CD4-positive, alpha-beta T cell treated with Interleukin-15 for 4 hours (primary cell): ENCODE measurements at places on chromosomes 2 and 18.

DNA sequence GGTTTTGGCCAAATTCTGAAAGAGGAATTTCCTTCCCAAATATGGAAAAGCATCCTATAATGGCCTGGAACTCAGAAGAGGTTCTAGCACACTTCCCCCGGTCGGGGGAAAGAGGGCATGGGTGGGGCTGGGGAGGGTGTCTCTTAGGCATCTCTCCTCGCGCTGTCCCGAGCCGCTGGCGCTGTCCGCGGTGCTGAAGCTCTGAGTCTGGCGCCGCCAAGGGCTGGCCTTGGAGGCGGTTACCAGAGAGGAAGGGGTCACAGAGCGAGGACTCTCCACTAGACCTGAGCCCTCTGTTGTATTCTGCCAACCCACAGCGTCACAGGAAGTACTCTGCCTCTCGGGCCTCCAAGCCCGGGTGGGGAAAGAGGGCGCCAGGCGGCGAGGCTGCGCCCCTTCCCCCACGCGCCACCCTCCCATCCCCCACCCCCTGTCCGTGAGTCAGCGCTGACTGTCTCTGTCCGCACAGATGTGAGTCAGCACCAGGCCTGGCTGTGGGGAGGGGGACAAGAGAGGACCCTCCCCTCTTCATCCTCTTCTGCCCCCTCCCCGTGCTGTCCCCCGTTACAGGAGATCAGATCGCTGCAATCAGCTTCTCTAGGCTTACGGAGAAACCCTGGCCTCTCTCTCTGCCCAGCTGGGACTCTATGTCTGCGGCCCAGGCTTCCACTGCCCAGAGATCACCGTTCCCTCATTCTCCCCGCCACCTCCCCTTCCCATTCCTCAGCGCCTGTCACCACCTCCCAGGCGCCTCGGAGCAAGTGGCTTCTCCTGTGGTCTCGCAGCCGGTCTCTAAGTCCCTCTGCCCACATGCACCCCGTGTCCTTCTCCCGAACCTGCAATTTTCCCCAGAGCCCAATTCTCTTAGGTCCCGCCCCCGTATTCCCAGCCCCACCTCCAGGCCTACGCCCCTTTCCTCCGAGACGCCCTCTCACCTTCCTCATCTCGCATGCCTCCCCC, 779 bp downstream of the PTPRN start:
- peak; percentile 52 for DNase-seq

DNA sequence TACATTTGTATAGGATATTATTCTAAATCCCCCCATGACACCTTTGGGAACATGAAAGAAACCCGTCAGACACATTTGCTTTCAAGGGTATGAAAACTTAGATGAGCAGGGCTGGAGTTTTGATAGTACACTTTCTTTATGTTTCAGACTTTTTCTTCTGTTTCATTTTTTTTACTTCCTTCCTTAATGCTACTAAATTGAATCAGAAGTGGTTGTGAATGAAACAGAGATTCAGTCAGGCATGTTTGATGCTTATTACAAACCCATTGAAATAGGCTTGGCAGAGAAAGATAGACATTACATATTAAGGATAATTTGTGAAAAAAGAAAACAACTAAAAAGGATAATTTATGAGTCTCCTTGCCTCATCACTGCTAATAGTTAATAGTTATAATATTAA, 26.8 kb downstream of the SLC30A6 start:
- DNase-seq = no peak

GRCh38 chr2:2938481-2938880, 439.1 kb downstream of the EIPR1 start:
- DNase-seq = no peak

DNA sequence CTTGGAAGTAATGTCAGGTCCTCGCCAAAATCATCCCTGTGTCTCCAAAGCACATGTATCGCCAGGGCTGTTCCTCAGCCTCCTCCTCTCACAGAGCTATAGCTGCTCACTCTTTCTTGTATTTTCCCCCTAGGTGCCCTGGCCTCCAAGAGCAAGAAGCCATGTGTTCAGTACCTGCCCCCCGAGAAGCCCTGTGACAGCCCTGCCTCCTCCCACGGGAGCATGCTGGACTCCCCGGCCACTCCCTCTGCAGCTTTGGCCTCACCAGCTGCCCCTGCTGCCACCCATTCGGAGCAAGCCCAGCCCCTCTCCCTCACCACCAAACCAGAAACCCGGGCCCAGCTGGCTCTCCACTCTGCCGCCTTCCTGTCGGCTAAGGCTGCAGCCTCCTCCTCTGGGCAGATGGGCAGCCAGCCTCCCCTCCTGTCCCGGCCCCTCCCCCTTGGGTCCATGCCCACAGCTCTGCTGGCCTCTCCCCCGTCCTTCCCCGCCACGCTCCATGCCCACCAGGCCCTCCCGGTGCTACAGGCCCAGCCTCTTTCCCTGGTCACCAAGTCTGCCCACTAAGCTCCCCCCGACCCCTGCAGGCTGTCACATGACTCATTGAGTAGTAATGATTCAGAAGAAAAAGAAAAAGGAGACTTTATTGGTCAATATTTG, 18.8 kb downstream of the TGOLN2 start:
- DNase-seq = no peak

DNA sequence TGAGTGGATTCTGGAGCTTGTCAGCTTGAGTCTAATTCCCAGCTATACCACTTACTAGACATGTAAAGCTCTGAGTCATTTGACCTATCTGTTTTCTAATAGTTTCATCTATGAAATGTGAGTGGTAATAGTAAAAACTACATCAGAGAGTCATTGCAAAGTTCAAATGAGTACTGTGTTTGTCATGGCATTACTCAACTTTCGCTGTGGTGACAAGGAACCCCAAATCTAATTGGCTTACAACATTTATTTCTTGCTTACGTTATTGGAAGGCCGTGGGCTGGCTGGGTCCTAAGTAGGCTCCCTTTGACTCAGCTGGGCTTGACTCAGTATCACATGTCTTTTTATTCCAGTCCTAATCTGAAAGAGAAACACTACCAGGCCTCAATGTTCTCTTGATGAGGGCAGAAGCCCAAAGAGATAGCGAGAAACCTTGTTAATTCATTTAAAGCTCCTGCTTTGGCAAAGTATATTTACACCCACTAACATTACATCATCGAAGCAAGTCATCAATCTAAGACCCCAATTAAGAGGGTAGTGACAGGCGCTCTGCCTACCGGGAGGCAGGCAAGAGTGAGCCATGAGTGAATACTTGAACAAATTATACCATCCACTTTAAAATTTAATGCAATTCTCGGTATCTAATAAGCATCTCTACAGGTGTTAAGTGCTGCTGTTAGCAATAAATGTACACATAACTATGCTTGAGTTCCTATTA, 431.8 kb upstream of the SPHKAP start:
- DNase-seq = no peak

- DNase-seq = no peak
These were observed 65.1 kb downstream of the SMIM21 start for GRCh38 chr18:75362435-75362834.

GRCh38 chr2:23513245-23513871, 128.4 kb downstream of the KLHL29 start:
- DNase-seq = no peak

- DNase-seq = no peak
These were observed 38.2 kb downstream of the SLC66A2 start for GRCh38 chr18:79912994-79913831.

GRCh38 chr2:209549589-209549988, 125.7 kb downstream of the MAP2 start:
- DNase-seq = no peak

DNA sequence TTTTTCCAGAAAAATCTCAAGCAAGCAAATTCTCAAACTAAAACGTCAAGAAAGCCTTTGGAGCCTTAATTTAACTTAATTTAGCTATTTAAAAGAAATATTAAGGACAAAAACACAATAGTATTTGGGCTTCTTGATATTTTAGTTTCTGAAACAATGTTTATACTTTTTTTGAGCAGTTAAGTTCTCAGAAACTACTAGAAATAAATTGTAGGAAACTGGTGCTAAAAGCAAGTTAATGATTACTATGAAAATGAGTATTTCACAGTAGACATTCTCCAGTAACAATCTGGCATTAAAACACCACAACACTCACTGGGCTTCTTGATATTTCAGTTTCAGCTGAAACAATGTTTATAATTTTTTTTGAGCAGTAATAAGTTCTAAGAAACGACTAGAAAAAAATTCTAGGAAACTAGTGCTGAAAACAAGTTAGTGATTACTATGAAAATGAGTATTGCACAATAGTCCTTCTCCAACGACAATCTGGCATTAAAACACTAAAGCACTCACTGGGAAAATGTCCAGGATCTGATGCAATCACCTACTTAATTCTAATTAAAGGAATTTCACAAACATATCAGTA, 45.1 kb downstream of the TRAK2 start:
- peak; percentile 51 for DNase-seq

GRCh38 chr18:74766251-74766650, 168.6 kb downstream of the ZNF407 start:
- no peak for DNase-seq

DNA sequence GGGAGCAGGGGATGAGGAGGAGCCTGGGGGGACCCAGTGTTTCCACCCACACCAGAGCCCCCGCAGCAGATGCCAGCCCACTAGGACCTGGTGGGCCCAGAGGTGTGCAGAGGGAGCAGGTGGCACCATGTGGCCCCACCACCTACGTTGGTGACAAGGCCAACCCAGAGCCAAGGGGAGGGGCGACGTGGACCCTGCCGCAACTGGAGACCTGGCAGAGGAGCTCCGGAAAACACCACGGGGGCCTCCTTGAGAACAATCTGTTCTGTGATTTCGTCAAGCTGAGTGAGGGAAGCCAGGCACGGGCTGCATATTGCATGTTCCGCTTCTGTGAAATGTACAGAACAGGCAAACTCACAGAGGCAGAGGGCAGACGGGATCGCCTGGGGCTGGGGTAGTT, 49.1 kb upstream of the GPC1 start:
- no peak for DNase-seq

- no peak for DNase-seq
These were observed 39.0 kb upstream of the NPAS2 start for GRCh38 chr2:100781009-100781325.

DNA sequence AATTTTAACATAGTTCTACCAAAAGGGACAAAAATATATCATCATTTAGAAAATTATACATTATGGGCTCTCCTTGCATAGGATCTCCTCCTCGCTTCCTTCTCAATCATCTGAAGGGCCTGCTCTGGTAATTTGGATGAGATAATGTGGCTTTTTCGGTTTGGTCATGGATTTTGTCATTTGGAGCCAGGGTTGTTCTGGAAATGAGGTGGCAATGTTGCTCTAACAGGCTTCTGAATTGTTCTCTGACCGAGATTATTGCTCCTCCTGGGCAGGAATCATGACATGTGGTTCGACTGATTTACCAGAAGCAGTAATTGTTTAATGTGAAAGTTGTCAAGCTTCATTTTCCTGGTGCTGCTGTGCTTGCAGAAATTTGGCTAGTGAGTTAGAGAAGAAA, 194.7 kb upstream of the ERBB4 start:
- no peak for DNase-seq

GRCh38 chr2:237575869-237576862, 9.8 kb downstream of the PRLH start:
- no peak for DNase-seq

- no peak for DNase-seq
These were observed 31.1 kb downstream of the DOK1 start for GRCh38 chr2:74585406-74586185.

GRCh38 chr2:229955663-229956062, 33.4 kb downstream of the FBXO36 start:
- no peak for DNase-seq

- no peak for DNase-seq
These were observed 2.6 kb downstream of the SERPINB11 start for GRCh38 chr18:63705401-63705800.

DNA sequence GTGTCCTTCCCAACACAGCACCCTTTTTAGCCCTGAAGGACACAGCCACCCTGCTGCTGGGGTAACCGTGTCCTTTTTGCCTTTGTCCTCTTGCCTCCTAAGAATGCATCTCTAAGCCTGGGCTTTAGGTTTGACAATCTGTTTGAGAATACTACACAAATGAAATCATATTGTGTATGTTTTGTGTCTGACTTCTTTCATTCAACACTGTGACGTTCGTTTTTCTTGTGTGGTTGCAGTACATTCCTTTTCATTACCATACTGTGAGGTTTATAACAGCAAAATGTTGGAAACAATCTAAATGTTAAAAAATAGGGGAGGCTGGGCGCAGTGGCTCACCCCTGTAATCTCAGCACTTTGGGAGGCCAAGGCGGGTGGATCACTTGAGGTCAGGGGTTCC, 11.2 kb downstream of the ASPRV1 start:
- DNase-seq = no peak

GRCh38 chr2:130183512-130184373, 1.7 kb downstream of the MZT2B start:
- no peak for DNase-seq

GRCh38 chr2:196046123-196046917, 22.3 kb downstream of the DNAH7 start:
- DNase-seq = no peak

DNA sequence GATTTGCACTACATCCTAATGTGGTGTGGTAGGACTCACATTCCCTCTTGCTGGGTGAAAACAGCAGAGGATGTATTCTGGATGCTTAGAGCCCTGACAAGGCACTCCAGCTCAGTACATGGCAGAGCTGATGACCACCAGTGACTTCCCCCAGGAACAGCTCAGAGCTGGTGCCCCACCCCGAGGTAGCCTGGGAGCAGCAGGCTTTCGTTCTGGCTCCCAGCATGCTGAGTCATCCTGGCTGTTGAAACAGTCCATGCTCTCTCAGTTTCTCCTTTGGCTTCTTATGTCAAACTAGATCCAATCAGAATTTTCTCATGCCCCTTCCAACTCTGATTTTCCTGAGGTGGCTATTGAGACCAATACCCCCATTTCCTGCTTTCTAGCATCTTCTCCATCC, 438.2 kb downstream of the NBAS start:
- no peak for DNase-seq

DNA sequence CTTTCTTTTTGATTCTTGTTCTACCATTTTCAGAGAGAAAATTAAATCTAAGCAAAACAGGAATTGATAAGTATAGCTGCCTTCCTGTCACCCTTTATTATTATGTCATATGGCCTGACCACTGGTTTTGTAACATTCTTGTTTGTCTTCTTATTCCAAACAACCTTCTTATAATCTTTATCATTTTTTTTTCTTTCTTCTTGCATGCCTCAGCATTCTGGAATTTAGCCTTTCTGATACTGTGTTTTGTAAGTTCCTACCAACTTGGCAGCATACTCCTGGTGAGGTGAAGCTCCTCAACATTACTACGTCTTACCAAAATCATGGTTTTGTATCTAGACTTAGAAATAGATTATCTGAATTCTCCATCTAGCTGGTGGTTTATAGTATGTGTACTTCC, 199.2 kb downstream of the CAMKMT start:
- DNase-seq = no peak
